Activated naive CD4-positive, alpha-beta T cell treated with anti-CD3 and anti-CD28 coated beads, Interleukin-2, amount 50 U/mL, for 72 hours (primary cell): ENCODE measurements at places on chromosomes 2 and 18. TPM values are rescaled to one million over a fixed set of nuclear protein-coding genes. Genes with fewer than 3 reads are reported as not detected.

The POTEC gene
- total RNA-seq, result not detected

The MC4R gene
- not detected for total RNA-seq

The CCDC68 gene
- not detected for total RNA-seq

The UBXN2A gene
- total RNA-seq, result 13.0 TPM

The NRP2 gene
- 0.59 TPM for total RNA-seq

The SALL3 gene
- total RNA-seq, result not detected

The GPR45 gene
- total RNA-seq, result not detected

The TUBA4B gene
- not detected for total RNA-seq

The GRHL1 gene
- 0.59 TPM for total RNA-seq

The GREB1L gene
- total RNA-seq, result not detected

The BMP10 gene
- not detected for total RNA-seq

The DTNA gene
- not detected for total RNA-seq

The UBE2F gene
- 175 TPM for total RNA-seq

The PSMA8 gene
- 0.73 TPM for total RNA-seq

The MEP1B gene
- not detected for total RNA-seq

The ANKRD30B gene
- not detected for total RNA-seq

The ABCG8 gene
- total RNA-seq, result not detected

The ATOH8 gene
- total RNA-seq, result not detected

The SP110 gene
- 148 TPM for total RNA-seq

The STAT4 gene
- 56.5 TPM for total RNA-seq

The TDRD15 gene
- total RNA-seq, result not detected
